ENCODE measurements at places on chromosomes 16 and 17.

DNA sequence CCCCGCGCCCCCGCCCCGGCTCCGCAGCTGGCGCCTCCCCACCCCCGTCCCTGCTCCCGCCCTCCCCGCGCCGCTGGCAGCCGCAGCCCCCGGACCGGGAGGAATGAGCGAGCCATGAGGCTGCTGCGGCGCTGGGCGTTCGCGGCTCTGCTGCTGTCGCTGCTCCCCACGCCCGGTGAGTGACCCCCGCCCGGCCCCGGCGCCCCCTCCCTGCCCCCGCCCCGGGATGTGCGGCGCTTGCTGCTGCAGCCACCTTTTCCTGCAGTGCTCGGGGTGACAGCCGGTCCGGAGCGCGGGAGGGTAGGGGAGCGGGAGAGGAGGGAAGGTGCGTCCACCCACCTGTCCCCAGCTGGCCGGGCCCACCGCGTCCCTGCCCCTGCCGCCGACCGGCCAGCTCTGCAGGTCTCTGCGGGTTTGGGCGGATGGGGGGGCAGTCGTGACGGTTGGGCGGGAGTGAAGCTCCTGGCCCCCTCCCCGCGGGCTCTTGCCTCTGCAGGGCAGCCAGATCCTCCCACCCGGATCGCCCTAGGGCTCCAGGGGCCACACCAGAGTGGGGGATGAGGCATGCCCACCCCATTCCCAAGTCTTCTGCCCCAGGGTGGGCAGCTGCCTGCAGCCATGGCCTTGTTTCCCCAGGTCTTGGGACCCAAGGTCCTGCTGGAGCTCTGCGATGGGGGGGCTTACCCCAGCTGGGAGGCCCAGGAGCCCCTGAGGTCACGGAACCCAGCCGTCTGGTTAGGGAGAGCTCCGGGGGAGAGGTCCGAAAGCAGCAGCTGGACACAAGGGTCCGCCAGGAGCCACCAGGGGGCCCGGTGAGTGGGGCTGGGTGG is 513 bp downstream of the ADAM11 start:
- DNase-seq, result no peak

DNA sequence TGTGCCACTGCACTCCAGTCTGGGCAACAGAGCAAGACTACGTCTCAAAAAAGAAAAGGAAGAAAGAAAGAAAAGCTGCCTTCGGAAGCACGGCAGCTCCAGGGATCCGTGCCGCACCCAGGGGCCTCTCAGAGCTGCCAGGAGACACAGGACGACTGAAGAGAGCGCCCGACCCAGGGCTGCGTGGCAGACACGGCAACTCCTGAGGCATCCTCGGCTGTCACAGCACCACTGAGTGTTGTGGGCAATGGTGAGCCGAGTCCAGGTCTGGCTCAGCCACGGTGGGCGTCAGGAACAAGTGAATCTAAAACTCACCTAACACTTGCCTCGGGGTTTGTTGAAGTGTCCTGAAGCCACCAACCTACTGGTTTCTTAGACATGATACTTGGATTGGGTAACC is 28.8 kb downstream of the PDIA2 start:
- no peak for DNase-seq

GRCh38 chr16:9922441-9922840 is 259.8 kb downstream of the GRIN2A start:
- DNase-seq, result no peak

- no peak for DNase-seq
Observed at GRCh38 chr17:66649818-66650543, 184.9 kb upstream of the CACNG5 start.

GRCh38 chr16:595942-596735 is 6.3 kb downstream of the RAB40C start:
- DNase-seq, result no peak

DNA sequence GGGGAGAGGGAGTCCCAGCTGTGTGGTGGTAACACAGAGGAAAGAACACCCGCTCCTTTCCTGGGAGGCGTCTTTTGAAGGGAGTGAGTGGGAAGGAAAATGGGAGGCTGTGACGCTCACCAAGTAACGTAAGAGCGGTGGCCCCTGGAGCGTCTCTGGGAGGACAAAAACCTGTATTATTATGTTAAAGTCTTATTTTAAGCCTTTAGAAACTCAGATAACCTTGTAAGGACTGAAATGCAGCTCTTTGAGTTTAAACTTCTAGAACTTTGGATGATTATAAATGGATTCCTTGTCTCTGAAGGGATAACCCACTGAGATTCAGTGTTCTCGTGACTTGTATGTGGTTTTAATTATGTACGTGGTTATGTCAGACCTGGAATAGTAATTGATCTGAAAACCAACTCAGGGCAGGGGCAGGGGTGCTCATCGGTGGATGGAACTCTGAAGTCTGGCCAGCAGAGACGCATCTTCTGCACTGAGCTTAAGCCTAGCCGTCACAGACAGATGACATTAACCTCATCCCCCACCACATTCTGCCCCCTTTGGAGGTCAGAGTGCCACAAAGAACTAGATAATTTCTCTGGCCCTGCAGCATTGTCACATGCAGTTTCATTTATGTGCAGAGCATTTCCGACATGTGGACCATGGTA is 41.8 kb upstream of the SLC12A3 start:
- no peak for DNase-seq

DNA sequence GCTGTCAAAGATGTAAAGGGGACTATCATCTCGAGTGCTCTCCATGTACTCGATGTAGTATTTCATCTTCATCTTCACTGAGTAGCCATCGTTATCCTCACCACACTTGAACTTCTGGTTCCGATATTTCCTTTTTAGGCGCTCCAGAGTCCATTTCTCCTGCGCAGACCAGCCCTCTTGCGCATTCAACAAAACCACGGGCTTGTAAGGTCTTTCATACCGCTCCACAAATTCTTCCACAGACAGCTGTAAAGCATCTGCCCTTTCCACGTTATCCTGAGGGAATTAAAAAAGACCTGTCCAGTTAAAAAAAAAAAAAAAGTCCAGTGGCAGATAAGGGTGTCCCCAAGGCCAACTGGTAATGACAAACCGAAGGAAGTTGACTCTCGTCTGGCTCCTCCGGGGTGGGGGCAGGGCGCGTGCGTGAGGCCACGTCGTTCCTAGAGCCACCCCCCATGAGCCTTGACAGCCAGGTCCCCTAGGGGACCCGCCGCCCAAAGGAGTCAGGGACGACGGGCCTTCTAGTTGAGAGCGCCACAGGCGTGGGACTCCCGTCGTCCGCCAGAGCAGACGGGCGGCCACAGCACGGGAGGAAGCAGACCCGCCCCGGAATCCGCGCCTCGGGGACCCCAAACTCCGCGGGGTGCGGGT is 701 bp downstream of the JMJD6 start:
- DNase-seq, result peak; percentile 63

DNA sequence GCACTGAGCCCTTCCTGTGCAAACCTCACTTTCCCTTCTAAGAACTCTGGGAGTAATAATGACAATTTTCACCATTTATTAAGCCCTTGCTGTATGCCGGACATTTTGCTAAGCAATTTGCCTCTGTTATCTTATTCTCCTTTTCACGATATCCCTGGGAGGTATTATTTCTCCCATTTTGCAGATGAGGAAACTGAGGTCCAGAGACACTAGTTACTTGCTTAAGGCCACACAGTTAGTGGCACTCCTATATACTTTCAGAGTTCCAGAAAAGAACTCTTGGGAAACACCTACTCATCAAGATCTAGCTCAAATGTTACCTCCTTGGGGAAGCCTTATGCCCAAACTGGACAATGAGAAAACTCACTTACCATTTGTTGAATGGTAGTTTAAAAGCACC is 4.8 kb upstream of the USP10 start:
- DNase-seq, result no peak

DNA sequence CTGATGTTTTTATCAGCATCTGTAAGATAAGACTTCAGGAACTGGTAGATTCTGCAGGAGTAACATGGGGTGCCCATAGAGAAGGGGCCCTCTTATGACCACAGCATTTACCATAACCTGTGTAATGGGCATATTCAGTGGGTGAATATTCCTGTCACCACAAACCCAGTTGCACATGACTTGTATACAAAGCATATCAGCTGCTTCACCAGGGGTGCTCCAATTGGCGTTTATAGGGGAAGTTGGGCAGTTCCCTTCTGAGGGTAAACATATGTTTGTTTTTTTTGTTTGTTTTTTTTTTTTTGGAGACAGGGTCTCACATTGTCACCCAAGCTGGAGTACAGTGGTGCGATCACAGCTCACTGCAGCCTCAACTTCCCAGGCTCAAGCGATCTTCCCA is 11.5 kb upstream of the ZG16 start:
- no peak for DNase-seq

- no peak for DNase-seq
Observed at GRCh38 chr17:13827118-13827517, 225.4 kb upstream of the HS3ST3A1 start.

GRCh38 chr17:75031972-75032719 is 14.6 kb downstream of the ATP5PD start:
- DNase-seq, result peak; percentile 49

All from activated T-cell treated with anti-CD3 and anti-CD28 coated beads for 4 hours (primary cell).